NCI-H2081 (cell line): ENCODE measurements at places on chromosomes 1 and 21.
A peak's percentile ranks its signal among the peaks of the same experiment; 100 is the strongest.

GRCh38 chr1:42937836-42938644, 20.6 kb downstream of the SLC2A1 start:
- no peak for DNase-seq

GRCh38 chr1:104746994-104747393, 997.3 kb downstream of the AMY1C start:
- no peak for DNase-seq

- DNase-seq: no peak
Measured at GRCh38 chr1:201377611-201378092, at the start of gene TNNT2. TNNT2 (minus strand) TSS chr1:201377680; CDS start chr1:201373254, 4,426 bp downstream.

GRCh38 chr1:1920057-1920607, 1.1 kb upstream of the TMEM52 start:
- DNase-seq: no peak

DNA sequence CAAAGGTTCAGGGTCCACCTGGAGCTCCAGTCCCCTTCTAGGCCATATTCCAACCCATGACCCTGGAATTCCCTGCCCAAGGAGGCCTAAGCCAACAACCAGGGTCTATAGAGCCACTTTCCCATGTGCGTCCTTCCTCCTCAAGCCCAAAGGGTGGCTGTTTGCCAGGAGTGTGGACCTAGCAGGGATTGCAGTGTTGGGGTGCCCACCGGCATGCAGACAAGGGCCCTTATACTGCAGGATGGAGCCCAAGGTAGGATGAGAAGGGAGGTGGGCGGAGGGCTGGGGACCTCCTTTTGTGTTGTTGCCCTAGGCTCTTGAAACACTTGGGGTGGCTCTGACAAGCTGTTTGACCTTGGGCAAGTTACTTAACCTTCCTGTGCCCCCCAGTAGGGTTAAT, 19.7 kb upstream of the ADGRB2 start:
- no peak for DNase-seq

- DNase-seq: no peak
Measured at GRCh38 chr1:41009466-41009865, 12.1 kb downstream of the SLFNL1 start.

DNA sequence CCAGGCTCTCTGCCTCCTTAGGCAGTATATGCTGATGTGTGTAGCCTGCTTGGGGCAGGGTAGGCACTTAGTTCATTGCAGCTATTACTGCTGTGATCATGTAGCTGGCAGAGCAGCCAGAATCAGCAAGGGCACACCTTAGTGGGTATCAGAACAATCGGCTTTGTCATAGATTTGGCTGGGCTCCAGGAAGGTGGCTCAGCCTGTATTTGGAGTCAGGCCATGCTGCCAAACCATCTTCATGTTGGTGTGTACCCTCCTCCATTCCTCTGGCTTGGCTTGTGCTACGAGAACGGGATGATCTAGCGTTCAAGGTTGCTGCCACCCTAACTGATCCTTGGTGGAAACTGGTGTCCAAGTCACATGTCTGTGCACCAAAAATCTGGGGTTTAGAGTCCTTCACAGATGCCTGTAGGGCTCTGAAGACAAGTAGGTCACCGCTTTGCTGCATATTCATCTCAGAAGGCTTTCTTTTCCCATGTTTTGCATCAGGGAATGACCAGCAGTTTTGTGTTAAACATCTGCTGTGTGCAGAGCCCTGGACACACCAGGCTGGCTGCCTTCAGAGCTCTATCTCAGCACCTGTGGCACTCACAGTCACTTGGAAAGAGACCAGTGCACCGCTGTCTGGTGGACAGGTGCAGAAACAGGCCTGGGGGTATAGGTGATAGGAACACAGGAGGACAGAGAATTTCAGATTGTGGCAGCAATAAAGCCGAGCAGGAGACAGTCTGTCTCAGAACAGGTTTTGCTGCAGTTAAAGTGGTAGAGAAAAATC, 23.7 kb downstream of the VANGL1 start:
- peak; percentile 71 for DNase-seq

DNA sequence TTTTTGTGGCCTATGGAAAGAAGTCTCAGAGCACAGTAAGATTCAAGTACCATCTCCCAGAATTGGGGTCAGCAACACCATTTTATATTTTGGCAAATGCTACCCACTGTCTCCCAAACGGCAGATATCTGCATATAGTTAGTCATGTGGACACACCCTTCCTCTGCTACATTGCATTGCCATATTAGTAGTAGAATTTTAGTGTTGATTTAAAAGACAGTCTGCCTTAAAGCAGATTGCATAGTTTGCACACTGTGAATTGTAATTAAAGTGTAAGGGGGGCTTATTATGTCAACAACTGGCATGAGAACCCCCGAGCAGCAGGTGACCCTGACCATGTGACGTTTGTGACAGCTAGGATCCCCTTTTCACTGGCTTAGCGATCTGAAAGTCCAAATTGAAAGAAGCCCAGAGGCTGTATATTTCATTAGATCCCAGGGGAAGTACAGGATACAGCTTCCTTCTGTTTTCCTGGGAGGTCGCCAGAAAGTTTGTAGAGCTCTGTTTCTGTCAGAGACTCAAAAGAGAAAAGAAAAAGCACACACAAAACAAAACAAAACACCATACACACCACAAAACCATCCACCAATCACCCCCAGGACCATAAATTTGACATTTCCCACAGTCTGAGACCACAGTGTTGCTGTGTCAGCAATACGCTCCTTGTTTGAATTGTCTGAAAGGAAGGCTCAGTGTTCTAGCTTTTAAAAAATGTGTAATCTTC, 172.4 kb downstream of the NFIA start:
- DNase-seq: peak; percentile 43

- DNase-seq: no peak
Measured at GRCh38 chr1:12063141-12064072, at the start of gene TNFRSF8. TNFRSF8 (plus strand) TSS chr1:12063303; CDS start chr1:12063599, 296 bp downstream.

DNA sequence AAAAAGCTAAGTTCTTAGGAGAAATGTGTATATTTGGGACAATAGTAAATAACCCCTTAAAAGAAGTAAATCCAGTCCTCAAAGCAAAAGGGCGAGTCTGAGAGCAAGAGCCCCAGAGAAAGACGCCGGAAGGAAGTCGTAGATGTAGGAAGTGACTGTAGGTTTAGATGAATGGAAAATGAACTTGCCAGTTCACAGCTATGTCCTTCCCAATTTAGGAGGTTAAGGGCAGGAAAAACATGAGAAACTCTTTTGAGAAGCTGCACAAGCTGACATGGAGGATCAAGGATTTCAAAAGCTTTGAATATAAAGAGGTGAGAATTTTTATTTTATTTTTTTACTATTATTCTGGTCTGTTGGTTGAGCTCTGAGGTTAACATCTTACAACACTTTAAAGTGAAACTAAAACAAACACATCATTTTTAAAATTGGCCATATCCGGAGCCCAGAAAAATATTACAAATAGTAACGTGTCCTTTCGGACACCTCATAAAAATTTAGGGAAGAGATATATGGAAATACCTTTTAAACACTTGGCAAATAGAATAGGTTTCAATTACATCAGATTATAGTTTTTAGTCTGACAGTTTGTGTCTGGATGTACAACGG, 1178.6 kb downstream of the MRPL39 start:
- no peak for DNase-seq

DNA sequence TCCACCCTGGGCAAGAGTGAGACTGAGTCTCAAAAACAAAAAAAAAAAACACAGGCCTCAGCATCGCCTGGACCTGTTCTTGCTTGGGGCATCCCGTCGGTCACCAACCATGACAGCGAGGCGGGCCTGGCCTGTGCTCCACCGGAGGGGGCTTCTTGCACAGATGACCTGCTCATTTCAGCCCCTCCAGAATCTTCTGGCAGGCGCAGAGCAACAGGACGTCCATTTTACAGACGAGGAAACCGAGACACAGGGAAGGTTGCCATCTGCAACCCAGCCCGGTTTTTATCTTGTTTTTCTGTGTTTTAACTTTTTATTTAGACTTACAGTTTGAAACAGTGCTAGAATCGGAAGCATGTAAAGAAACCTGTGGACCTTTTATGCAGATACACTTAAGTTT, 918 bp downstream of the CSTB start:
- DNase-seq: no peak
